Esophagus muscularis mucosa (tissue), 4 donors: ENCODE measurements at places on chromosomes 4 and X. TPM values are rescaled to one million over a fixed set of nuclear protein-coding genes. Genes with fewer than 3 reads are reported as not detected.

DNA sequence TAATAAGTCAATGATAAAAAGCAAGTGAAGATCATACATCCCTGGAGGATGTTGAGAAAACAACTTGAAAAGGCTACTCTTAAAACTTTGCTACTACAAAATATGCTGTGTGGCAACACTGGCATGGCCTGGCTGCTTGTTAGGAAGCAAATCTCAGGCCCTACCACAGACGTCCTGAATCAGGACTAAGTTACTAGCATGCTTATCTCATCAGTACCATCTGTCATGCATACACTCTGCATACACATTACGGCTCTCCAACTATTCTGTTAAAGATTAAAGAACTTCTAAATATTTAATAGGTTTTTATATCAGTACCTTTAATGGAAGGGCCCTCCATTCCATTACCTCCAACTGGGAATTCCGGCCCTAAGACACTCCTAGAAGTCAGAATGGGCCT is 8.2 kb downstream of the PAPSS1 start:
- no peak overlapping the region for H3K4me3 ChIP-seq
- H3K27me3 ChIP-seq = no peaks in the 10 kb centered on the region
- DNase-seq = no peak
- H3K4me1 ChIP-seq = no peaks in the 10 kb centered on the region
- no peaks in the 10 kb centered on the region for H3K36me3 ChIP-seq

- no peaks in the 10 kb centered on the region for H3K4me1 ChIP-seq
- no peak overlapping the region for H3K4me3 ChIP-seq
- no peak overlapping the region for H3K27ac ChIP-seq
- no peak for DNase-seq
- no peaks in the 10 kb centered on the region for H3K36me3 ChIP-seq
These were observed 184.7 kb downstream of the ARHGAP6 start for GRCh38 chrX:11481035-11481434.

DNA sequence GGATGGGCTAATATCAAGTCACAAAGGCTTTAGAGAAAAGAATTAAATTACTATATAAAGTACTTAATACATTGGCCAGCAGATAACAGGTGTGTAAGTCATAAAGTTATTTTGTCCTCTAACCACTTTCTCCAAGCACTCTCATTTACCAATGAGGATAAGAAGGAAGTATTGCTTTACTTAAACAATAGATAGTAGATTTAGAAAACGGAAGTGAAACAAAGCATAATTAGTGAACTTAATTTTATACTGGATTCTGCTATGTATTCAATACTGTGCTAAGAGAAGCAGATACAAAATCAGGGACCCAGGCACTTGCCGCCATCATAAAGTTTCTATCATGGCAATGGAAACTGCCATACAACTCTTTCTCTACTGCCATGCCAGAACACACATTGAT is 24.0 kb downstream of the AFM start:
- no peaks in the 10 kb centered on the region for H3K27me3 ChIP-seq
- H3K36me3 ChIP-seq = no peaks in the 10 kb centered on the region
- no peak overlapping the region for H3K27ac ChIP-seq
- H3K4me3 ChIP-seq = no peak overlapping the region
- DNase-seq = no peak

- no peaks in the 10 kb centered on the region for H3K27me3 ChIP-seq
- no peaks in the 10 kb centered on the region for H3K4me1 ChIP-seq
- DNase-seq = no peak
- peaks cover 3% of the 10 kb centered on the region for H3K36me3 ChIP-seq
These were observed 105.6 kb downstream of the ANXA10 start for GRCh38 chr4:168197926-168198325.

DNA sequence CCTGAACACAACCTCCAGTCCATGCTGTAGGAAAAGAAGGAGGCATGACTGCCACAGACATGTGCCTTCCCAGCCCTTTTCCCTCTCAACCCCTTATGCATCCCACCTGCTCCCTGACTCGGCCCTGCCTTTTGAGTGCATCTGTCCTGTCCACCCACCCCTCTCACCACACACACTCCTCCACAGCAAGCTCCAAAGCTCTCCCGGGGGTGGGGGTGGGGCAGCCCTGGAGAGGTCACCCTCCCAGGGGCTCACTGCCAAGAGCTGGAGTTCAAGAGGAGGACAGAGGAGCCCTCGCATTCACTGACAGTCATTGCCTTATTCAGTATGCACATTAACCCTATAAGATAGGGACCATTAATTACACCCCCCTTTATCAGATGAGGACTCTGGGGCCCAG is 46.6 kb upstream of the MAMLD1 start:
- H3K4me3 ChIP-seq = no peak overlapping the region
- no peaks in the 10 kb centered on the region for H3K27me3 ChIP-seq
- no peaks in the 10 kb centered on the region for H3K36me3 ChIP-seq

DNA sequence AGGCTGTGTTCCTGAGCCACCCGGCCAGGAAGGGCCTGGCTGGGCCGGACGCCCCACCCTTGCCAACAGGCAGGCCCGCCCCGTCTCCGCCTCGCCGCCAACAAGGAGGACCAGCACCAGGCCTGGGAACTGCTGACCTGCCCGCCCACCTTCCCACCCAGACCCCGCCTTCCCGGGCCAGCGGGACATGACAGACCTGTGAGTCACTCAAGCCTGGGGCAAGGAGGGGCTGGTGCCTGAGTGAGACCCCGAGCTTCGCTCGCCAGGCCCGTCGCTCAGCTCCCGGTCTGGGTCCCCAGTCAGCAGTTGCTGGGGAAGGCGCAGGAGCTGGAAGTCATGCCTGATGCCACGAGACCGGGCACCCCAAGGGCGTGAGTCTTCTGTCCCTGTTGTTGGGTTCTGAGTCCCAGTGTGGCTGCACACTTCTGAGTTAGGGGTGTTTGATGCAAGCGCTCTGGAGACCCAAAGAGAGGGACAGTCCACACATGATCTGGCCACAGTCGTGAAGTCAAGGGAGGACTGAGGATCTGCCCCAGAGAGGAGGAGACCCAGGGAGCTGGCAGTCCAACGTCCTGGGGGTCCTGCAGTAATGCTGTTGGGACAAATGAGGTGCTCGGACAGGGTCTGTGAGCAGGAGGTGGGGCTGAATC is at the start of gene DNASE1L1:
Gene DNASE1L1, minus strand, starts transcription at position 33 of the 650 bp plus-strand sequence. CDS start 3,686 bp downstream, outside the sequence.
- no peaks in the 10 kb centered on the region for H3K36me3 ChIP-seq
- no peaks in the 10 kb centered on the region for H3K27me3 ChIP-seq
- no peak for DNase-seq
- peak within 1 kb of the TSS; percentile 49 for H3K4me3 ChIP-seq

DNA sequence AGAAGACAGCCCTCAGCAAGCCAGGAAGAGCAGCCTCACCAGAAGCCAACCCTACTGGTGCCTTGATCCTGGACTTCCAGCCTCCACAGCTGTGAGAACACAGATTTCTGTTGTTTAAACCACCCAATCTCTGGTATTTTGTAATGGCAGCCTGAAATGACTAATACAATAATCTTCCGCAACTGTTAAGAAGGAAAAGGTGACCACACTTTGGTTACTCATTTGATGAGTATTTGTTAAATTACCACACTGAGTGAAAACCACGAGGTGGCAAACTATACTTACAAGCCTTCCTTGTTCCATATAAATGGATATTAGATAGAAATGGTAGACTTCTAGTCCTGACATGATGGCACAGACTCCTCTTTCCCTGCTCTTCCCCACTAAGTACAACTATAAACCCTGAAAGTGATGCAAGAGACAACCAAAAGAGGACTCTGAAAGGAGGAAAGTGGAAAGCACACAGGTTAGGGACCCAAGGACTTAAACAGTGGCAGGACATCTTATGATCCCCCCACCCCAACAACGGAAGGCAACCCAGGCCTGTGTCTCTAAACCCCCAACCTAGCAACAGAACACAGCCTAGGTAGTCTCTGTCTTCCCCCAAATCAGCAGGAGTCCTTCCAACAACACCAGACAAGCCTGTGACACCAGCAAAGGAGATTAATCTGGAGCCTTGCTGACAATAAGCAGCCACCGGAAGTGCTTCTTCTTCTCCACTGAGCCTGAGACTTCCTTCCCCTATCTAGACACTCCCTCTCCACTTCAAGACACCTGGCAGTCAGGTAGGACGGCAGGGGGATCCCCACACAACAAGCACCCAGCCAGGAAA is 12.3 kb downstream of the ZNF182 start:
- no peaks in the 10 kb centered on the region for H3K4me1 ChIP-seq
- peaks cover 13% of the 10 kb centered on the region for H3K36me3 ChIP-seq
- no peaks in the 10 kb centered on the region for H3K27me3 ChIP-seq

GRCh38 chrX:122552286-122552800 is 631.7 kb upstream of the GRIA3 start:
- no peak for DNase-seq
- no peaks in the 10 kb centered on the region for H3K36me3 ChIP-seq
- H3K4me3 ChIP-seq = no peak overlapping the region
- H3K27me3 ChIP-seq = no peaks in the 10 kb centered on the region
- H3K4me1 ChIP-seq = no peaks in the 10 kb centered on the region

- H3K27me3 ChIP-seq = peaks cover 34% of the 10 kb centered on the region
- H3K4me1 ChIP-seq = peaks cover 7% of the 10 kb centered on the region
- H3K27ac ChIP-seq = no peak overlapping the region
- H3K36me3 ChIP-seq = no peaks in the 10 kb centered on the region
These were observed 1.4 kb upstream of the HHIP start for GRCh38 chr4:144644368-144645101.

DNA sequence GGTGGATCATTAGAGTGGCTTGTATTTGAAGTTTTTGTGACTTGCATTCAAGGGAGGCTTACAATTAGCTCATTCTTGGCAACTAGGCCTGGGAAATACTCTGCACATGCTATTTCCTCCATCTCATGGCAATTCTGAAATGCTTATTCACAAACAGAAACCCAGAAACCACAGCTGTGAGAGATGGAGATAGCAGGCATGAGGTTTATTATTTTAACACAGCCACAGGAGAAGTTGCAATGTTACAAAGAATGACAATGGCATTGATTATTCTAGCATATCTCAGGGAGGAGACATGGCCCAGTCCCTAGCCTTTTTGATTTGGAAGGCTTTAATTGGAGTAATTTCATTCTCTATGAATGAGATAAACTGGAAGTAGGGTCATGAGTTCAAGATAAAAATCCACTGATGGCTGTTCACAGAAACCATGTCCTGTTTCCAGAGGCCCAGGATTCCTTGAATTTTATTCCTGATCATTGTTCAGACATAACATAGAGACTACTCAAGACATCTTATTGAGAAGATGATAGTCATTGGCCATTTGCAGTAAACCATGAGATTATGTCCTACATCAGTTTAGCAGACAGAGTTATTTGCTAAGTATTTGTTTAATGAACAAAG is 123.9 kb downstream of the MID1 start:
- no peaks in the 10 kb centered on the region for H3K36me3 ChIP-seq
- no peak overlapping the region for H3K27ac ChIP-seq
- DNase-seq = no peak
- no peak overlapping the region for H3K4me3 ChIP-seq
- H3K27me3 ChIP-seq = no peaks in the 10 kb centered on the region
- H3K4me1 ChIP-seq = peaks cover under 1% of the 10 kb centered on the region

The LRAT gene
- 0.50 TPM for total RNA-seq
